Lower lobe of right lung (tissue), 2 donors: ENCODE measurements at places on chromosomes 13 and 19.

DNA sequence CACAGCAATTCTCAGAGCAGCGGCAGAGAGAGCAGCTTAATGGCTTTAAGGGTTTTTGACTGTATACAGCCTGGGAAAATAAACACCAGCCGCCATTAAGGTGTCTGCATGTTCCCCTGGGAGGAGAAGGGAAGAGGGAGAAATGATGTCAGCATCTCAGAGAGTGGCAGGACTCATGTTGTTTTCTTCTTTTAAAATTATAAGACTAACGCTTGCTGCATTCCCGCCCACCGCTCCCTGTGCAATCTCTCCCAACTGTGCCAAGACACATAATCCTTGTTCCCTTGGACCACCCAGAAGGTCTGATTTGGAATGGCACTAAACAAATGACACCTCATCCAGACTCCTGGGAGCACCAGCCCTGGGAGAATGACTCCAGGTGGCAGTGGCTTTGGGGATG is 27.7 kb upstream of the FAM216B start:
- no peak for DNase-seq

DNA sequence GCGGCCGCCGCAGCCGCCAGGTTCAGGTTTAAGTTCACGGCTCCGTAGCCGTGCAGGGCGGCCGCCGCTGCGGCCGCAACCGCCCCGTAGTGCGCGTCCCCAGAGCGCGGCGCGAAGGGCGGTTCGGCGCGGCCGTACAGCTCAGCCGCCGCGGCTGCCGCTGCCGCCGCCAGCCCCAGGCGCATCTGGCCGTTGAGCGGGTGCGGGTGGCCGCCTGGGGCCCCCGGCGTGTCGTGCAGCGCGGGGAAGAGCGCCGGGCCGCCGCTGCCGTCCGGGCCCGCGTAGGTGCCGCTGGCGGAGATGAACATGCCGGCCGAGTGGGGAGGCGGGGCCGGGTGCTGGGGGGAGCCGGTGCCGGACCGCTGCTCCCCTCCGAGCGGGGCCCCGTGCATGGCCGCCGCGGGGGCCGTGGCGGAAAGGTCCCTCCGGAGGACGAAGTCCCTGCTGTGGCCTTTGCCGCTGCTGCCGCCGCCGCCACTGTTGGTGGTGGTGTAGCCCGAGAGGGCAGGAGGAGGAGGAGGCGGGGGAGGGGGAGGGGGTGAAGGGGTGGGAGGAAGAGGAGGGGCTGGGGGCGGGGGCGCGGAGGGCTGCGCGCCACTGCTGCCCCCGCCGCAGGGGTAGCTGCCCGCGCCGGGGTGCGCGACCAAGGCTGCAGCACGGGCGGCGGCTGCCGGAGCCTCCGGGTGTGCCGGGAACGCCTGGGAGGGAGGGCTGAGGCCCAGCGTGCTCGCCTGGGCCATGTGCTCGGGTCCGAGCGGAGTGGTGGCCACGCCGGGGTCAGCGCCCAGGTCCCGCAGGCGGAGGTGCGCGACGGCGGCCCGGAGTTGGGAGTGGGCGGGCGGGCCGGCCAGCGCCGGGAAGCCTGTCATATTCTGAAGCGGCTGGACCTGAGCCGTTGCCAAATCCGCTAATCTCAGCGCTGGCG is 654 bp downstream of the ZIC5 start:
- DNase-seq: no peak

DNA sequence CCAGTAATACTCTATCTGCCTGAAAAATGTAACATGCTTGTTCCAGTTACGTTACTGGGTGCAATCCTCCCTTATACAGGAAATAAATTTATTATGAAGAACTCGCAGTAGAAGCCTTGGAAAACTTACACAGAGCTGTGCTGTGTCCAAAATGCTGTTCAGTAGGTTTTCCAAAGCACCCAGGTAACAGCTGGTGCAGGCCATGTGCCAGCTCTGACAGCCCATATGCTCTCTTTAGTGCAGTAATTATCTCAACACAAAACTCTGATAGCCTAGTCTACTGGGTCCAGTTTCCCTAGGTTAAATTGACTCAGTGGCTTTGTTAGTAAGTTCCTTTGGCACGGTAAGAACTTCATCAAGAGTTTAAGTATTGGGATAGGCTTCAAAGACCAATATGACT is 120.7 kb upstream of the OBI1 start:
- DNase-seq: no peak

GRCh38 chr19:50493171-50493570 is 16.5 kb upstream of the GARIN5A start:
- DNase-seq: no peak
